ENCODE measurements at places on chromosomes 3 and 15.
A peak's percentile ranks its signal among the peaks of the same experiment; 100 is the strongest.

GRCh38 chr15:59953392-59953883 is 50.7 kb upstream of the FOXB1 start:
- DNase-seq, result no peak

GRCh38 chr3:158540066-158540465 is 30.9 kb upstream of the MLF1 start:
- DNase-seq, result no peak

DNA sequence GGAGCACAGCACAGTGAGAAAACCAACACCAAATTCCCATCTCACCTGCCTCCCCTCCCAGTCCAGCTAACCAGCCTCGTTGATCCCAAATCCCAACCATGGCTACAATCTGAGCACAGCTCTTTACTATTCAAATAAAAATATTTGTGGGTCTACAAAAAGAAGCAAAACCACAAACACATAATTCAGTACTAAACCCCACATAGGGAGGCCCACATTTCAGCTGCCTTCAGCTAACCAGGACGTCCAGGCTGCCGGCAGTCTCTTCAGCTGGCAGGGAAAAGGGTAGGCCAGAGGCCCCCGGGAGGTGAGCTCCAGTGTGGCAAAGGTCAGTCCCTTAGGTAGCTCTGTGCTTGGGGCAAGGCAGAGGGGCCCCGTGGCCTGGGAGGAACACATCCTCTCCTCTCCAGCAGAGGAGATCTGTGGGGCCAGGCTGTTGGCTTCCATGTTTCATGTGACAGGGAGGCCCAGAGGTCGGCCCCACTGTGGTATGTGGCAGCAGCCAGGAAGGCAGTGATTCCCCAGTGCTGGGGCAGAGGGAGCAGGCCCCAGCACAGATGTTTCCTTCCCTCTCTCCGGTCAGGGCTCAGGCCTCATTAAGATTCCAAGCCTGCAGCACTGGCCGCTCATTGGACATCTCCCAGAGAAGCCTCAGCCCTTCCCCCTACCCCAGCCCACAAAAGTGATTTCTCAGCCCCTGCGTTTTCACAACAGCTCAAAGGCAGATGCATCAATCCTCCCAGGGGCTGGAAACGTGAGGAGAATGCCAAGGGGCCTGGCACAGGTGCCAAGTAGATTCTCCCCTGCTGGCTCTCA is 381.4 kb downstream of the NTRK3 start:
- no peak for DNase-seq

GRCh38 chr3:88000853-88001252 is 58.0 kb downstream of the CGGBP1 start:
- peak; percentile 24 for DNase-seq

GRCh38 chr15:70217226-70218160 is 119.8 kb upstream of the TLE3 start:
- DNase-seq, result no peak

GRCh38 chr15:65862682-65863081 is 6.6 kb upstream of the RAB11A start:
- peak; percentile 80 for DNase-seq

DNA sequence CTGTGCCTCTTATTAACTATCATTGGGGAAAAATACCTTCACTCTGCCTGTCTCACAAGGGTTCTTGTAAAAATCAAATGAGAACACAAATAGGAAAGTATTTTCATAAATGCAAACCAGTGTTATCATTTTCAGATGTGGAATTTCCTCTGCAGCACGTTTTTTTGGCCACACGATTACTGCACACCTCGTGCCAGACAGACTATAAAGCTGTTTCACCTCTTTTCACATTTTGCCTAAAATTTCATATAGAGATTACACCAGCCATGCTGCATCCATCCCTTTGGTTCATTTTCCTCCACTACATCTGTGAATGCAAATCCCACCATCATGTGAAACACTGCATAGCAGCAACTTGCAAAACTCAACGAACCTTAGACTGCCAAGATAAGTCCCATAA is 1.2 kb upstream of the TMOD2 start:
- no peak for DNase-seq

GRCh38 chr15:99137111-99137546 is 32.2 kb downstream of the SYNM start:
- DNase-seq, result no peak

DNA sequence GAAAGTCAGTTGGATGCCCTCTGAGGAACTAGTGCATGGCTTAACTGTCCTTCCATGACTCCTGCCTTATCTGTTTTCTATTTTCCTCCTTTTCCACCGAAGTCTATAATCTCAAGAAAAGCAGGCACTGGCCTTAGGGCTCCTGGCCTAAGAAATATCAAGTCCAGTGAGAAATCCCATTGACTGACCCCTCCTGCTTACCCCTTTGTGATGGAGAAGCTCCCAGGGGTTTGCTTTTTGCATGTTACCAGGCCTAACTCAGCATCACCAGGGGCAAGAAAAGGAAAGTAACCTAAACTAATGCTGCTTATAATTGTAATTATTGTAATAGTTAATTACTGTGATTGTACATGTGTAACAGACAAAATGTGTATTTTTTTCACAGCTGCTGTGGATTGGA is 21.7 kb downstream of the CCR3 start:
- no peak for DNase-seq

DNA sequence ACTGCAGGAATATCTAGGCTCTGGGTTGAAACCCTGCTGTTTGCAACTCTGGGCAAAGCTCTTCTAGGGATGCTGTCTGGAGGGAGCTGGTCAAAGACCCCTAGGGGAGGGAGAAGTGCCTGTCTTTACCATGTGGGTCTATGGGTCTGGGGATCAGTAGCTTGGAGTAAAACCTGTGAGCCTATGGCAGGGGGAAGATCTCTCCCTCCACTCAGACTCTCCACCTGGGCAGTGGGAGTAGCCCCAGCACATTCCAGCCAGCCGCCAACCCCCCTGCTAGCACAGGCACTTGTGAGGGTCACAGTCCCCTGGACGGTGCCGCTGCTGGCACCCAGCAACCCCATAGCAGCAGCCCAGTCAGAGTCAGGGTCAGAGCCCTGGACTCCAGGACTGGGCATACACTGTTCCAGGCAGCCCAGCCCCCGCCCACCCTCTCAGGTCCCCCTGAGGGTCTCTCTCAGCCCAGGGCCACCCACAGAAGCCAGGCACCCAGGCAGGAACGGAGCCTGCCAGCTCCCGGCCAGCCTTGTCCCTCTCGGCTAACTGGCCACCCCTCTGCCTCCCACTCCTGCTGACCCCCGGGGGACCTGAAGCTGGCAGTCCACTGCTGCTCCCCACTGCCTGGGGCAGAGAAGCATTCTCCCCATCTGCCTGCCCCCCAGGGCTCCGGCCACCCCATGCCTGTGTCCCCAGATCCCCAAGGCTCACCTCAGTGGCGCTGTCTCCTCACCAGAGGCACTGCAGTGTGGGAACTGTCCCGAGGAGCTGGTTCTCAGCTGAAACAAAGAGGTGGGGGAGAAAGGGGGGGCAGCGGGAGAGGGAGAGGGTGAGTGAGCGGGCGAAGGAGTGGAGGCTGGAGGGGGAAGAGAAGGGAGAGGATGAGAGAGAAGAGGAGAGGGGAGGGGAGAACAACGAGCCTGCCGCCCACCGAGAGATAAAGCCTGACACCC is 10.8 kb downstream of the GLYCTK start:
- DNase-seq, result no peak

- DNase-seq, result no peak
Measured at GRCh38 chr15:80912673-80913072, 76.9 kb downstream of the MESD start.

GRCh38 chr3:161310649-161311423 is 60.5 kb downstream of the SPTSSB start:
- peak; percentile 75 for DNase-seq

DNA sequence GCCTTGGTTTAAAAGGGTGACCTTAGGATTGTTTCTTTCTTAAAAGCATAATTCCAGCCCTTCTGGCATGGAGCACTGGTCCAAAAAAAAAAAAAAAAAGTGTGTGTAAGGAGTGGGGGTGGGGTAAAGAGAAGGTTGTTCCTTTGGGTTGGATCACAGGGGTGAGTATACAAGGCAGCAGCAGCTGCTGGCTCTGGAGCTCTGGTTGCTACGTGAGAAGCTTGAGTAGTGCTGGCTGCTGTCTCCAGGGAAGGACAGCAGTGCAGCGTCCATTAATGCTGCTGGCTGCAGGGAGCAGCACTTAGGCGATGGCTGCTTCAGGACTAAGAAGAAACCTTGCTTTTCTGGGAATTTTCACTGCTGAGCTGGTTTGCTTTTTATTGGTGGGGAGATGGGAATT is 2.3 kb downstream of the SETD5 start:
- DNase-seq, result peak; percentile 36

GRCh38 chr15:98455904-98456303 is 192.4 kb upstream of the IGF1R start:
- no peak for DNase-seq

GRCh38 chr3:59998058-59998457 is 948.2 kb upstream of the CFAP20DC start:
- DNase-seq, result no peak

DNA sequence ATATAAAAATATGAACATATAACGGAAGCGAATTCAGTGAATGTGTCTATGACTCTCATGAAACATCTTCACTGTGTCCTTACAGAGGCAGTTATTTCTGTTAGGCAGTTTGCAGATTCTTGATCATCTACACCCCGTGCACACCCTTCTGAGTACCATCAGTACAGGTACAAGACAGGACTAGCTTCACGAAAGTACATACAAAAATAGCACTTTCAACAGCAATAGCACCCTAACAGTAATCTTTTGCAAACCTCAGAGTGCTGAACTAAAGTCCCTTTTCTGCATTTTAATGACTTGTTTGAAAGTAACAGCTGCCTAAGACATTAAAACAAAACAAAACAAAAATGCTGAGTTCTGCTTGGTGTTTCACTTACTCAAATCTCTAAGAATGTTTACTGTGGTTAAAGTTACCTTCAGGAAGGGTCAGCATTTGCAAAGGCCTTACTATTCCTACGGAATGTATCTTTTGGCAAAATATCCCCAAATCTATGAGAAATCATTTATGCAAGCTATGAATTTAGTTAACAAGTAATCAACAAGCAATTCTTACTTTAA is 104.1 kb downstream of the CNTN3 start:
- no peak for DNase-seq

DNA sequence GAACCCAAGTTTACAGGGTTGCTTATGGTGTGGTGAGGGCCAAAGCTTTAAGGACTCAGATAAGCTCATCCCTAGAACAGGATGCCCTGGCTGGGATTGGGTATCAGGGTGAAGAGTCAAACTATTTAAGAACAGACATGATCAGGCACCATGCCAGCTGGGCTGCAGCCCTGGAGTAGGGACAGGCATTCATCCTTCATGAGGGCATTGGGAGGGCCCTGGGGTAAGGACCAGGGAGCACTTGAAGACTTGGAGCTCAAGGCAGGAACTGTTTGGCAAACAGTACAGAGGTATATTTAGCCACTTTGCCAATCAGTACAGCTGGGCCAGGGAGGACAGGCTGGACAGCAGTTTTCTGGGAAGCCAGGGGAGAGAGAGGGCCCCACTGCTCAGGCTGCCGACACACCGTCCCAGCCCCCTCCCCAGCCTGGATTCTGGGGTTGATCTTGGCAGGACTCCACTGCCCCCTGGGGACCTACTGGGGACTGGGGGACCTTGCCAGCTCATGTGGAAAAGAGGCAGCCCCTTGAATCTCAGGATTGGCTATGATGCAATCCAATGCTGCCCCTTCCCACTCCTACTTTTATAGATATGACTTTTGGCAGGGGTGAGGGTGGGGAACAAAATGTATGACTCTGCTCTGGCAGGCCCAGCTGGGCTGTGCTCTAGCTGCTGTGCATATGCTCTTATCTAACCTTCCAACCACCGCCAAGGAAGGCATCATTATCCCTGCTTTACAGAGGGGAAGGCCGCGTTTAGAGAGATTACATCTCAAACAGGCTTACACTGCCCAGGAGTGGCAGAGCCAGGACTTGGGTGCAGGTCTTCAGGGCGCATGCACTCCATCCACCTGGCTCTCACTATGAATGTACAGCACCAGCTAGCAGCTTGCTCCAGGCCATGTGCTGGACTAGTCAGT is 2.3 kb downstream of the PLA2G4E start:
- DNase-seq, result no peak

DNA sequence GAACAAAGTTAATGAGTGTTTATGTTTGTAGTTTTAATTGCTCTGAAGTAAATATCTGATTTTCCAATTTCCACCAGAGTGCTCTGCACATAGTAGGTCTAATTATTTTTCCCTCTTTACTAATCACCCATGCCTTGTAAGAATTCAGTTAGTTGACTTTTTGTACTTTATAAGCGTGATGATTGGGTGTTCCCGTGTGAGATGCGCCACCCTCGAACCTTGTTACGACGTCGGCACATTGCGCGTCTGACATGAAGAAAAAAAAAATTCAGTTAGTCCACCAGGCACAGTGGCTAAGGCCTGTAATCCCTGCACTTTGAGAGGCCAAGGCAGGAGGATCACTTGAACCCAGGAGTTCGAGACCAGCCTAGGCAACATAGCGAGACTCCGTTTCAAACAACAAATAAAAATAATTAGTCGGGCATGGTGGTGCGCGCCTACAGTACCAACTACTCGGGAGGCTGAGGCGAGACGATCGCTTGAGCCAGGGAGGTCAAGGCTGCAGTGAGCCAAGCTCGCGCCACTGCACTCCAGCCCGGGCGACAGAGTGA is 507 bp upstream of the VHL start:
- no peak for DNase-seq

GRCh38 chr3:119356646-119357045 is 62.5 kb downstream of the ARHGAP31 start:
- no peak for DNase-seq

GRCh38 chr3:149296972-149297371 is 36.5 kb downstream of the TM4SF18 start:
- no peak for DNase-seq

GRCh38 chr15:52557274-52557641 is 11.6 kb downstream of the ARPP19 start:
- no peak for DNase-seq

- no peak for DNase-seq
Measured at GRCh38 chr15:57611938-57612337, 20.2 kb downstream of the MYZAP start.

DNA sequence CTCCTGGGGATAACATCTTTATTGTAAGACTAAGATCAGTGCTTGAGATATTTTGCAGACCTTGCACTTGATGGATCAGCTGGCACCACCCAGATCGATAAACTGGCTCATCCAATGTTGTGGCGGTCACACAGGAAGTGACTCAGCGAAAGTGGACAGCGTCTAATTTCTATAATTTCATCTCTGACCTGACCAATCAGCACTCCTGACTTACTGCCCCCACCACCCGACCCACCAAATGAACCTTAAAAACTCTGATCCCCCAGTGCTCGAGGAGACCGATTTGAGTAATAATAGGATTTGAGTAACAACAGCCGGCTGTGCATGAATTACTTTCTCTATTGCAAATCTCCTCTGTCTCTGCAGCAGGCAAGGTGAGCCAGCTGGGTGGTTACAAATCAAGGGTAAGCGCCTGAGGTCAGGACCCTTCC is 62.7 kb upstream of the RNU6-1 start:
- DNase-seq, result no peak

DNA sequence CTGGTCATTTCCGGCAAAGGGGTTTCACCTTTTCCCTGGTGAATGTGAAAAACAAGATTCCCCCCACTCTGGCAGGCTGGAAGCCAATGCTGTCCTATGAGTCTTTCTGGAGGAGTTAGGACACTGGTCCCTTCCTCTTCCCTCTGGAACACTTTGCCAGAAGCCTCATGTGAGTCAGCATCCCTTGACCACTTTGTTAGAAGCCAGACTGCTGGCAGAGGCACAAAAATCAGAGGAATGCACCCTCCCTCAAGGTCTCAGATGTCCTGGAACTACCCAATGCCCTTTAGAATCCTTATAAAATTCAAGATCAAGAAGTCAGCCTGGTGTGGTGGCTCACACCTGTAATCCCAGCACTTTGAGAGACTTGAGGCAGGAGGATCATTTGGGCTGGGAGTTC is 26.6 kb downstream of the ITGB5 start:
- DNase-seq, result no peak

Measured in activated CD4-positive, alpha-beta T cell treated with anti-CD3 and anti-CD28 coated beads, Interleukin-2, Interleukin-6, amounts not matched to agents 100 ng/mL and 50 ng/mL, durations not matched to agents 16 hours and 8 hours (primary cell).